GM03348 (cell line): ENCODE measurements at places on chromosomes 11 and 22.

GRCh38 chr11:132114185-132114584, 743.8 kb downstream of the NTM start:
- DNase-seq: no peak

DNA sequence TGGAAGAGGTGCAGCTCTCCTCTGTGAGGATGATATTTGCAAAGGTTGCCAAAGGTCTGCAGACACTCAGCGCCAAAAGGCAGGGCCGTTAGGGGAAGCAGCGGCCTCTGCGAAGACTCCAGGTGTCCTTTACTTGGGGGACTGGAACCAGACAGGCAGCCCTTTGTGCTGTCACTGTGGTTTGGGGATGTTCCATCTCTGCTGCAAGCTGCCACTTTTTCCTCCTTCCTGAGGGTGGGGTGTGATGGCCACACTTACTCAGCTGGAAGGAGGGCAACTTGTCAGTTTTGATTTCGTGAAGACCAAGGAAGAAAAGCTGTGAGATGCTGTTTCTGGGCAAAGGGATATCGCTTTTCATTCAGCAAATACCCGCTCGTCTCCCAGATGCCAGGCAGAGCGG, 96.5 kb upstream of the PRR5 start:
- no peak for DNase-seq

DNA sequence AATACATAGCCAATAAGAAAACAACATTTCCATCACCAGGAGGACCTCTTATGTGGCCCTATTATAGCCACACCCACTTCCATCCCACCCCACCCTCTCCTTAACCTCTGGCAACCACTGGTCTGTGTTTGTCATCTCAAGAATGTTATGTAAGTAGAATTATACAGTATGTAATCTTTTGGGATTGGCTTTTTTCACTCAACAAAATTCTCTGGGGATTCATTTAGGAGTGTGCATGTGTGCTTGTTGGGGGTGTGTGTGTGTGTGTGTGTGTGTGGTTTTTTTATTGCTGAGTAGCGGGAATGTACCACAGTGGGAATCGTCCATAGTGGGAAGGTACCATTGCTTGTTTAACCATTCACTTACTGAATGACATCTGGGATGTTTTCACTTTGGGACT, 5.2 kb downstream of the KCNJ5 start:
- peak; percentile 33 for DNase-seq

DNA sequence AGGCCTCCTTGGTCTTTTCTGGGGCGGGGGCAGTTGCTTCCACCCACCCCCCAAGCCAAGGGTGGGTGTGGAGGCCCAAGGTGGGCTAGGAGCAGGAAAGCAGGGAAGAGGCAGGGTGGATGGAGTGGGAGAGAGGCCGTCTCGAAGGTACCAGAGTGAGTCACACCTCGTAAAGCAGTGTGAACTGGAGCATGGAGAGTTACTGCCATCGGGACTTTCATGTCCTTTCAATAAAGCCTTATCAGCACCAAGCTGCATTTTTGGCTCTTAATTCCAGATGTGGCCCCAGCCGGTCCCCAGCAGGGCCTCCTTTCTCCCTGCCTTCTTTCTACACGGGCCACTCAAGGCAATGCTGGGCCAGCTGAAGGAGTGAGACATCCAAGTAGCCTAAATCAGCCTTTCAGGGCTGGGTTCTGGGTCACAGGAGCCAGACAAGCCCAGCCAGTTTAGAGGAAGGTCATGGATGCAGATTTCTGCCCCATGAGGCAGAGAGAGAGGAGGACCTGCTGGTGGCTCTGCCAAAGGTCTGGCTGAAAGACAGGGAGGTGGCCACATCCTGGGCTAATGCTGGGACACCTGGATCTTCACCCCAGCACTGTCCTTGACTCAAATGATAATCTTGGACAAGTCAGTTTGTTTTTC, 59.0 kb upstream of the CD82 start:
- no peak for DNase-seq

DNA sequence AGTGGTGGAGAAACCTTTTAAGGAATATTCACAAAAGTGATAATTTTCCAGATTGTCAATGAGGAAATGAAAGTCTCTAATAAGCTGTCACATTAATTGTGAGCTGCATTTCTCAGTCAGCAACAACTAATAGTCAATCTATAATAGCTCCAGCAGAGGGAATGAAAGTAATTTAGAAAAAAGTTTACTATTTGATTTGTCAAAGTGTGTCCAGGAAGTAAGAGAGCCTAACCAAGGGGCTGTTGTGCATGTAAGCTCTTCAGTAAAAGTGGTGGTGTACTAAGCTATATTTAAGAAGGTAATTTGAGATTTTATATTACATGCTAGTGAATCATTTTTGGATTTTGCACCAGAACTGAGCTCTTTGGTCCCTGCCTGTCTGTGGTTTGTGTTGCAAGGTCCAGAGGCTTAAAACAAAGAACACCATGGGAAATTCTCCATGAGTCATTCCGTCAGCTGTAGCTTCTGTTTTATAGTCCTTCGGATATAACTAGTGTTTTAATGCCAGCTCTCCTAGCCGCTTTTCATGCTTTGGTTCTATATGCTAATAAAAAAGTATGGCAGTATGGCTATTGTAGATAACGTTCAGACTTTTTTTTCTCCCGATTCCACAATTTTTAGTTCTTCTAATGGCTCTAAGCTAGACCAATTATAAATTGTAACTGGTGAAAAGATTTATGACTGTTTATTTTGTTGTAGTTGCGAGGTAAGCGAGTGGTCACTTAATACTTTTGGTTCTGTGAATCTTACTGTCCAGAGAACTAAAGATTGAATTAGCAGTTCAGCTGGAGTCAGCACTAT, 64.6 kb downstream of the ARHGEF12 start:
- DNase-seq: peak; percentile 82

DNA sequence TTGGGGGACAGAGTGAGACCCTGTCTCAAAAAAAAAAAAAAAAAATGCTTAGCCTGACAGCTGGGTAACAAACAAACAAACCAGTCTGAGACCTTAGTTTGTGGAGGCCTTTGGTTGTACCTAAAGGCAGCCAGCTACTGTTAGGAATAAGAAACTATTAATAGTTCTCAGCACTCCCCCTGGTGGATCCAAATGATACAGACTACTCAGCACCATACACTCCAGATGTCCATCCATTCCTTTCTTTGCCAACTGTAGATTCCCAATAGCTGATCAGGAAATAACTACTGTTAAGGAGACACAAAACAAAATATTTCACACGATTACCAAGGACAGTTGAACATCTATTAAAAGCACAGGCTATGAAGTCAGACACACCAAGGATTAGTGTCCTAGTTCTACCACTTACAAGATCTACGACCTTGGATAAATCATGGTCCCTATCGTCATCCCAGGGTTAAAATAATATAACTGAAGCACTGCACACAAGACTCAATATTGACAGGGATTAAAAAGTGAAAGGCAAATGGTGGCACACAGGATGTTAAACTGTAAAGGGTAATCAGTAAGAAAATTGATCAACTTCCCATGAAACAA, 17.2 kb downstream of the CLDN25 start:
- peak; percentile 79 for DNase-seq

- DNase-seq: no peak
Measured at GRCh38 chr11:60933416-60934123, 9.3 kb downstream of the TMEM132A start.
